ENCODE measurements at places on chromosomes 7 and 10. TPM values are rescaled to one million over a fixed set of nuclear protein-coding genes. Genes with fewer than 3 reads are reported as not detected.
A peak's percentile ranks its signal among the peaks of the same experiment; 100 is the strongest.

GRCh38 chr10:110699859-110700468 is 55.8 kb downstream of the RBM20 start:
- no peak for DNase-seq
- peaks cover 12% of the 10 kb centered on the region for H3K4me1 ChIP-seq
- no peaks in the 10 kb centered on the region for H3K36me3 ChIP-seq
- H3K4me3 ChIP-seq = no peak overlapping the region
- no peak overlapping the region for H3K27ac ChIP-seq
- H3K27me3 ChIP-seq = no peaks in the 10 kb centered on the region

DNA sequence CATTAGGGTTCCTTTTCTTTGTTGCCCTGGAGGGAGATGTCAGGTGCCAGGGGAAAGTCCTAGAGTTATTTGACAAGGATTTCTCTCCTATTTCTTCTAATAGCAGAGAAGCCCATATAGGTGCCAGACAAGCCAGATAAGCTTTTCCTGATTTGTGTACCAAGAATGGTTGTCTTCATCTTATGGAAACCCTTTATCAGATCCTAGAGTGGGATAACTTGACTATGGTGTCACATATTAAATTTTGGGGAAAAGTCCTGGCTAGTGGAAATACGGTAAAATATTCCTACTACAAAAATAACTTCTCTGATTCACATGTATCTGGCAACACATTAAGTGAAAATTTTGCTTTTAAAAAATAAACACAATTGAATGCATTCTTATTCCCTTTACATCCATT is 1.2 kb downstream of the OR2A12 start:
- H3K27me3 ChIP-seq = no peaks in the 10 kb centered on the region
- no peak for DNase-seq
- no peak overlapping the region for H3K27ac ChIP-seq
- H3K36me3 ChIP-seq = no peaks in the 10 kb centered on the region

The NME8 gene
- 1.9 TPM for total RNA-seq

DNA sequence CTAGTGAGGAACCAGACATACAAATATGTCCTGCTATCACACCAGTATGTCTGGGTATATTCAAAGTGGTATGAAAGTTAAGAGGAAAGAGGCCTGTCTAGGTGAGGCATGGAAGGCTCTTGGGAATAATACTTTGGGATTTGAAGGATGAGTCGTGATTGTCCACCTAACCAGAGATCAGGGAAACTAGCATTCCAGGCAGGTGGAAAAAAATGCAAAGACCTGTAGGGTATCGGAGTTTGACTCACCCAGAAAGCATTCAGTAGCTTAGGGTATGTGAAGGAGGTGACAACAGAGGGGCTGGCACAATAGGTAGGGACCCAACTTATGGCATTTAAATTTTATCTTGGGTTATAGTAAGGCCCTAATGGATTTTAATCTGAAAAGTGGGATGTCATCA is 950 bp upstream of the GCC1 start:
- peaks cover 17% of the 10 kb centered on the region for H3K4me1 ChIP-seq
- H3K4me3 ChIP-seq = peak overlapping the region; percentile 94
- no peak overlapping the region for H3K27ac ChIP-seq
- peaks cover 42% of the 10 kb centered on the region for H3K36me3 ChIP-seq
- no peak for DNase-seq

DNA sequence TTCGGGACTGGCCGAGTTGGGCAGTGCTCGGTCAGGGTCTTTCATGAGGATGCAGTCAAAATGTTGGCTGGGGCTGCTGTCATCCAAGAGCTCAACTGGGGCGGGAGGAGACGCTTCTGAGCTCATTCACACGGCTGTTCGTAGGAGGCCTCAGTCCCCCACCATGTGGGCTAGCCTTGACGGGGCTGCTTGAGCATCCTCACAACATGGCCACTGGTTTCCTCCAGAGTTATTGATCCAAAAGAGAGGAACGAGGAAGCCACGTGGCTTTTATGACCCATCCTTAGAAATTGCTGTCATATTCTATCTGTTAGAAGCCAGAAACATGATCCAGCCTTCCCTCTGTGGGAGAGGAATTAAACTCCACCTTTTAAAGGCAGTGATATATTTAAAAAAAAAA is 68.1 kb downstream of the GTF2IRD1 start:
- DNase-seq = no peak
- H3K4me1 ChIP-seq = no peaks in the 10 kb centered on the region
- peaks cover 67% of the 10 kb centered on the region for H3K36me3 ChIP-seq
- H3K27ac ChIP-seq = no peak overlapping the region
- H3K4me3 ChIP-seq = no peak overlapping the region

The ANKRD30A gene
- total RNA-seq = not detected

DNA sequence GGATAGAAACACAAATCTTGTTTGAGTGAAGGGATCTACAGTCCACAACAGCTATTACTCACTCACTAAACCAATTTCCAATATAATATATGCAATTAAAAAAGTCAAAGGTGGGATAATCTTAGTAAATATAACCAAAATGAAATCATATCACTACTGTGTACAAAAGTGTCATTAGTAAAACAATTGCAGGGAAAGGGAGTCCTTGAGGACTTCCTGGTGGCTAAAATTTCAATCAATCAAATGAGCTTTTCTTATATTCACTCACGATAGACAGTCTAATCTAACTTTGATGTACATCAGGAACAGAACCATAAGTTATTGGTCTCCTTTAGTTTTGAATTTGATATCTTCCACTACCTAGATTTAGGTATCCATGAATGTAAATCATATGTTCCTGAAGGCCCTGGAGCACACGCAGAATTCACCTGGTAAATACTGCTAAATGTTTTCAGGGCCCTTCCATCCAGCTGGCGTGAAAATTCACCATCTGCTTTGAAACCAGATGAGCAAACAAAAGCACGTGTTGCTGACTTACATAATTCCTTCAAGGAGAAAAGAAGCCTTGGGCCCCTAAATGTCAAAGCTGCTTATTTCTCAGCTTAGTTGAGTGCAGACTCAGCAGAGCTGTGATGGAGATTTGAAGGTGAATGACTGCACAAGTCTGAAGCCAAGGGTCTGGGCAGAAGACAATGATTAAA is 159.3 kb upstream of the TMEM196 start:
- H3K27ac ChIP-seq = no peak overlapping the region
- H3K36me3 ChIP-seq = no peaks in the 10 kb centered on the region
- no peaks in the 10 kb centered on the region for H3K4me1 ChIP-seq
- no peaks in the 10 kb centered on the region for H3K27me3 ChIP-seq

Data from endodermal cell (in vitro differentiated cells).